Activated CD4-positive, alpha-beta T cell treated with anti-CD3 and anti-CD28 coated beads, Interleukin-2, amount 50 U/mL, for 48 hours (primary cell): ENCODE measurements at places on chromosomes 12 and 14.

DNA sequence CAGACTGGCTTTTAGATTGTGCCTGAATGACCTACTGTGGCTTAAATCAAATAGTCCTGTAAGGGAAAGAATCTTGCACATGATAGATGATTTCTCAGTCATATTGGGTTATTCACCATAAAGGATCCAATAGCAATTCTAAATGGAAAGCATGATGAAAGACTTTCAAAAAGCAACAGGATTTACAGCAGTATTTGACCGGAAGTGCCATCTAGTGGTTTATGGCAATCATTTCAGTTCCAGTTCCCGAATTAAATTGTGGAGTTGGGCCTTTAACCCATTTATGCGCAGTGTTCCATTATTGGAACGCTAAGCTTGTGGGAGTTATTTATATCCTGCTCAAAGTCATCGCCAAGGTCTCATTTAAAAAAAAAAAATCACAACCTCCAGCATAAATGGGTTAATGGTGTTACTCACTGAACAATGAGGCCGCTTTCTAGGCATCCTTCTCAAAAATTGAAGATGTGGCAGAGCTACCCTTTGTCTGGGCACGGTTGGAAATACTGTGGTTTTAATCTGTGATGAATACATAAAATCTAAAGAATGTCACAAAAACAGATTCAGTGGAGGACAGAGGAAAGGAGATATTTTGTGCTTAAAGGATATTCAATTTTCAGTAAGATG lies 60.8 kb upstream of the REP15 start:
- no peak for DNase-seq

GRCh38 chr12:10960211-10960610 lies 21.1 kb upstream of the TAS2R14 start:
- no peak for DNase-seq

DNA sequence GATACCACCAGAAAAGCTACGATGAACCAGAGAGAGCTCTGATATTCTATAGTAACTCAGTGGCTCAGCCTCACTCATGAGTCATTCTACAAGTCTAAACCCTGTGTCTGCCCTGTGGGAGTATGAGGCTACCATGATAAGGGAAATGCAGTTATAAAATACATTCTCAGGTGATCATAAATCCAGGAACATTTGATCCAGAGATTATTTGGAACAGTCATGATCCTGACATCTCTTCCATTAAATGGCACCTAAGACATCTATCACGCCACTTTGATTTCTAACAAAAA lies 202.6 kb upstream of the RASSF8 start:
- no peak for DNase-seq

DNA sequence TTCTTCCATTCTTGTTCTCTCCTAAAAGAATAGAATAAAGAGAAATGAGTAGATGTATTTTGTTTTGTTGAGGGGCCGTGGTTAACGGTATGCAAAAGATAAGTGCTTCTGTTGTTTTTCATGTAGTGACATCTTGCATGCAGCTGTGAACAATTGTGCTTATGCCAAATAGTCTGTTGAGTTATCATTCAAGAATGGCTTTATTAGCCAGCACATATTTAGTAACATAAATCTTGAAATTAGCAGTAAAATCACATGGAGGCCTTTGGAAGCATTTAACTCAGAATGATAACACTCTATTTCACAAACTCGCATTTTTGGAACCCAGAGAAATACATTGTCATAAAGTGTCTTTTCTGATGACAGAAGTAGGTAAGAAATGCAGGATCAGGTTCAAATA lies 1772.0 kb upstream of the FLRT2 start:
- DNase-seq = no peak

DNA sequence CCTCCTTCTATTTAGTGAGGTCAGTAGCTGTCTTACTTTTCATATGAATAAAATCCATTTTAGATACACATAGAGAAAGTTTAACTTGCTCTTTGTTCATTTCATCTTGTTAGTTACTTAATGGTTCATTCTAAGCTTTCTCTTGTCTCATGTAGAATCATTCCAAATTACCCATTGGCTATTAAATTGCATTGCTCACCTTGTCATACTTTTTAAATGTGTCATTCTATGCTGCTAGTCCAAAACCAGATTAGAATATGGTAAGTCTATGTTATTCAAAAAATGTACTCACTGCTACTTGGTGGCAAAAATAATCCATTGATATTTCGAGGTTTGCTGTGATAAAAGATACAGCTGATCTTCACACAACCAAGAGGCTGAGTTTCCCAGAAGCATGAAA lies 3.0 kb downstream of the C12orf50 start:
- no peak for DNase-seq

DNA sequence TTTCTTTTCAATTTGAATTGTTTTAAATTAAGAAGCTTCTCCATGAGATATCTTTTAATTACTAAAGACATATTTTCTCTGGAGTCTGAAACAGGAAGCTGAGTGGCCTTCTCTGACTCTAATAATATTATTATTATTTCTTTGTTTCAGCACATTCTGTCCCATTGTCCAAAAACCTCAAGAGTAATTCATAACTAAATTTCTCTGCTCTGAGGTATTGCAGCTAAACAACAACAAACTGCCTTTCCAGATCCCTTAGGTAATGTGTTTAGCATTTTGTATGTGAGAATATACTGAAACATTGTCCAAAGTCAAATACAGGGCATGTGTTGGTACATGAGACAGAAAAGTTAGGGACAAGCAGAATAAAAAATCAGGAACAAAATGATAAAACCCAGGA lies 199.0 kb upstream of the FAR2 start:
- no peak for DNase-seq
